ENCODE measurements at places on chromosomes 6 and 20.

DNA sequence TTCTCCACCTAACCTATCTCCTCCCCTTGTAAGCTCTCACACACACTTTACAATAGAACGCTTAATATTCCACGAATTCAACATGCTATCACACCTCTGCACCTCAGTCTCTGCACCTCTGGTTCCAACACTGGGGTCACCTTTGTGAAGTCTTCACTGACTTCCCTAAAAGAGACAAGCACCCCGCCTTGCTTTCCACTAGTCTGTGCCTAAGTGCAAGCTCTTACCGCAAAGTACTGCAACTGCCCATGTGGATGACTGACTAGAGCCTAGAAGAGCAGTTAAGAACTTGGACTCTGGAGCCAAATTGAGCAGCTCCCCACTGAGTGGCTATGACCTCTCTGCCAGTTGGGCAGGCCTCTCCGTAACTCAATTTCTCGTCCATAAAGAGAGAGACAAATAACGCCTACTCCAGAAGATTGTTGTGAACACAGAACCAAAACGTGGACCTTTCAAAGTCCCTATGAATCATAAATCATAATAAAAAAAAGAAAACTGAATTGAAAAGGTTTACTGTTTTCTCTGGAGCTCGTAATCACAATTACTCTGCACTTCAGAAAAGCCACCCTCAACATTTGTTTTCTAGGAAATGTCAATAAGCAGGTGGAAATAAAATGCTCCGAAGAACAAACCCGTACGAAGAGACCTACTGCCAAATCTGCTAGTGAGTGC lies 1.2 kb downstream of the IFNGR1 start:
- DNase-seq, result no peak

GRCh38 chr6:98634569-98634968 lies 199.8 kb upstream of the POU3F2 start:
- no peak for DNase-seq

GRCh38 chr20:16397086-16397485 lies 176.2 kb downstream of the KIF16B start:
- DNase-seq, result peak; percentile 17

DNA sequence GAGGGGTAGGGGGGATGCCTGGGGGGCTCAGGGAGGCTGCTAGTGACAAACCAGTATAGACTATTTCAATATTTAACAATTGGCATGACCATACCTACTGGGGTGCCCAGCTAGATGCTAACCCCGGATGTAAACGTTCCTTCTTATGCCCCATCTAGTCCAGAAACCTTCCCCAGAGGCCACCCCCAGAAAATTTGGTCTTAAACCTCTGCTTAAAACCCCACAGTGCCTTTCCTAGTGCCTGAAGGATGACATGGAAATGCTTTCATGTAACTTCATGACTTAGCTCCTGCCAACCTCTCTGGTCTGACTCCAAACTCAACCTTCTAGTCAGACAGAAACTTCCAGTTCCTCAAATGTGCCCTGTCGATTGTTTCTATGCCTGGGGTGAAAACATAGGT lies 52.0 kb downstream of the JPH2 start:
- no peak for DNase-seq

GRCh38 chr6:4935975-4936680 lies 67.7 kb downstream of the RPP40 start:
- DNase-seq, result no peak

GRCh38 chr20:46757754-46758678 lies 48.6 kb downstream of the SLC2A10 start:
- peak; percentile 51 for DNase-seq

- peak; percentile 70 for DNase-seq
Measured at GRCh38 chr6:118893064-118893806, 717 bp upstream of the ASF1A start.

- DNase-seq, result no peak
Measured at GRCh38 chr6:6858533-6858982, 249.2 kb upstream of the RREB1 start.

DNA sequence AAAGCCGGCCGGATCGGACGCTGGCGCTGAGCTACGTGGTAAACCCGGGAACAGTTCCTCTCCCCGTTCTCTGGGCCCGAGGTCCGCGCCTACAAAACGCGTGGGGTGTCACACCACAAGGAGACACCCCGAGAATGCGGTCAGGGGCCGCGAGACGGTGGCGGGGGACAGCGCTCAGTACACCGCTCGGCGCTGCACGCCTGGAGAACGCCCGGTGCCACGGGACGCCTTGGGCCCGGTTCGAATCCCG lies 670 bp downstream of the NCOA5 start:
- DNase-seq, result peak; percentile 12

GRCh38 chr6:34423254-34423653 lies 2.6 kb downstream of the RPS10 start:
- peak; percentile 20 for DNase-seq

DNA sequence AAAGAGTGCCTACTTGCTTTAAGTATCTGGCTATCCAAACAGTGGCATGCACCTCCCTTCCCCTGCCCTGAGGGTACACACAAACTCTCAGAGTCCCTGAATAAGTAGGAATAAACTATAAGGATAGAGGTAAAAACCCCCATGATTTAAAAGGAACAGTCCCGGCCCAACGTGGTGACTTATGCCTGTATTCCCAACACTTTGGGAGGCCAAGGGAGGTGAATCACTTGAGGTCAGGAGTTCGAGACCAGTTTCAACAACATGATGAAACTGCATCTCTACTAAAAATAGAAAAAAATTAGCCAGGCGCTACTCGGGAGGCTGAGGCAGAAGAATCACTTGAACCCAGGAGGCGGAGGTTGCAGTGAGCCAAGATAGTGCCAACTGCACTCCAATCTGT lies 22.2 kb downstream of the SAMHD1 start:
- DNase-seq, result peak; percentile 64

- DNase-seq, result no peak
Measured at GRCh38 chr20:6100246-6100645, 22.6 kb downstream of the FERMT1 start.

DNA sequence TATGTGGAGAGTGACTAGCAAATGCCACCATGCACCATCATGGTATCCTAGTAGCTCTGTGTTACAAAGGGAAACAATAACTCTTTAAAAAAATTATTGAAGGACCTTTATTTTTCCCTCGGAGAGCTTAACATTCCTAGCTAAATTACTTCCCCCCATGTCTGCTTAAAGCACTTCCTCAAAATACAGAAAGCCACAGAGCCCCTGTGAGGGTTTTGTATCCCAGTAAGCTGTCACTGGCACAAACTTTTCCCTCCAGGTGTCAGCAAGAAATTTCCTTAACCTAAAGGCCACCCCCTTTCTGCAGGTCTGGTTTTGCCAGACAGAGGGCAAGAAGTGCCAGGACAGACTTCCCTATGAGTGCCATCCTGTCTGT lies 340.0 kb upstream of the PRDM1 start:
- no peak for DNase-seq

DNA sequence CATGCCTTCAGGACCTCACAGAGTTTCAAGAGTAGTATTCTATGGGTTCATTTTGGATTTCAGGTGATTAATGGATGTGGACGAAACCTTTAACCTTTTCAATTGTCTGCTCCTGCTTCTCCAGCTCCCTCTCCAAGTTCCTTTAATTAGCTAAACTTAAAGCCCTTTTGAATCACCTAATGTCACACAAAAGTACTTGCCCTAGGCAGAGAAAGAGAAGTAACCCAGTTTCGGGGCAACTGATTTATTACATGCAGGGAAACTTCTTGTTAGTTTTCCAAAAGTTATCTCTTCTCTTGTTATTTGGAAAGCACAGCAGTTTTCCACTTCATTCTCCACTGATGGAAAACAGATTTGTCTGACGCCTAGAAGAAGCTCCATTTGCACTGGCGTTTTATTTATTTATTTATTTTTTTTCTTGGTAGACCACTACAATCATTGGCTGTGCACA lies 407.7 kb upstream of the JARID2 start:
- no peak for DNase-seq

- DNase-seq, result no peak
Measured at GRCh38 chr6:32089082-32089828, 19.9 kb downstream of the TNXB start.

DNA sequence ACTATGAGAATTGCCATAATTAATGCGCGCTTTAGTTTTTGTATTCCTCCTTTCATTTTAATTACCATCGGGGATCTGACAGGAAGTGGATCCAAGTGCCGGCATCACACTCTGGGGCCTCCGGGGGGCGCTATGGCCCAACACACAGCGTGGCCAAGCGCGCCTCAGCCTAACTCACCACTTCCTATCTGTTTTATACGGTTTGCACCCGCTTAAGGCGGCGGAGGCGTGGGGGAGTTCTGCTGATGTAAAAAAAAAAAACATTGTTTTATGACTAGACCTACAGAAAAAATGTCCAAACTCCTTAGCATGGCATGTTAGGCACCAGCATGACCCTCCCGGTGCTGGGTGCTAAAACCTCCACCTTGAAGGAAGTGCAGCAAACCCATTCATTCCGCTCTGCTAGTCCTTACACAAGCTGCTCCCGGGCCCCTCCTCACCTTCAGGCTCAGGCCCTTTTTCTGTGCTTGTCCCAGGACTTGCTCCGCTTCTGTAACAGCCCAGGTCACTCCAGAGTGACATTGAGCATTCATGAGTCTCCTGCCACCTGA lies 4.5 kb upstream of the EBF4 start:
- peak; percentile 38 for DNase-seq

- no peak for DNase-seq
Measured at GRCh38 chr20:11076434-11077105, 402.8 kb upstream of the JAG1 start.

GRCh38 chr6:45566882-45567281 lies 189.1 kb upstream of the SUPT3H start:
- DNase-seq, result peak; percentile 49

DNA sequence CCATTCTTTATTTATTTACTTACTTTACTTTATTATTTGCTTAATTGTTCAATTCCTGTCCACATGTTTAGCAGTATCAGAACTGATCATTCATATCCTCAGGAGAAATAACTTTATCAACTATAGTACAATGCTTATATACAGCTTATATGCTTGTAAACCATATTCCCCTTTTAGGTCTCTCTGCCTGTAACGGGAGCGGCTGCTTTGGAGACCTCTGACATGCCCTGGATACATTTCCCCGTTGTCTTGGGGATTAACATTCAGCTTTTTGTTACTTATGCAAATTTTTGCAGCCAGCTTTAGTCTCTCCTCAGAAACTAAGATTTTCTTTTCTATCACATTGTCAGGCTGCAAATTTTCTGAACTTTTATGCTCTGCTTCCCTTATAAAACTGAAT lies 17.6 kb upstream of the FUT9 start:
- no peak for DNase-seq
